ENCODE measurements at places on chromosomes 3 and 15. TPM values are rescaled to one million over a fixed set of nuclear protein-coding genes. Genes with fewer than 3 reads are reported as not detected.

Gene RETNLB
- total RNA-seq: not detected

Gene PPP1R2
- 77.0 TPM for total RNA-seq

Gene MYLK
- 324 TPM for total RNA-seq

DNA sequence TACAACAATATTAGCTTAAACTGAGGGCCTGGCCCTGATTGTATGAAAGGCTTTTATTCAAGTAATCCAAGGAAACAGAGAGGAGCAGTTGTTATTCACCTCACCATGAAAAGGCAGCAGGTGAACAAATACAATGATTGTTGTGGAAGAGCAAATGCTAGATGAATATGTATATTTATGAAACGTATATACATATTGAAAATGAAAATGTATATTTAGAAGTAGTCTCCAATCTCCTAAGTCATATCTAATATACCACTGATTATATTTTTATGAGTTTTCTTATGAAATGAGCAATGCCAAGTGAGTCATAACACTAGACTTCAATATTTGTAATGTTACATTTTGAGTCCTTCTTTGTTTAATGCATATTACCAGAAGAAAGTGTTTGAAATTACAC is 116.2 kb upstream of the KCNMB2 start:
- DNase-seq: no peak

- DNase-seq: no peak
Observed at GRCh38 chr3:1171320-1171719, 78.5 kb downstream of the CNTN6 start.

- DNase-seq: no peak
Observed at GRCh38 chr3:177334803-177335202, 137.5 kb upstream of the TBL1XR1 start.

DNA sequence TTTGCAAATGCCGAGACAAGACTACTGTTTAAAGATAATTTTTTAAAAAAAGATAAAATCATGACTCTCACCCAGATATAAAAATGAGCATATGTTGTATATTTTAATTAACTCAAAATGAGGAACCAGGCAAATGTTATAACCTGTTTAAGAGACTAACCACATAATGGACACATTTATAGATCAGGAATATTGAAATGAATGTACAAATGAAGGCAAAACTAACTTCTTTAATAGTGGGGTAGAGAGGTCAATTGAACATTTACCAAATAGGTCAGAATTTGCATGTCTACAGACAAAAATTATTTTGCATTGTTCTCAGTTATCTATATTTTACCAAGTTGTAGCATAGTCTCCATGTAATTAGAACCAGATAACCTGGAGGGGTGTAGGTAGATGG is 134.3 kb upstream of the PFN2 start:
- no peak for DNase-seq

DNA sequence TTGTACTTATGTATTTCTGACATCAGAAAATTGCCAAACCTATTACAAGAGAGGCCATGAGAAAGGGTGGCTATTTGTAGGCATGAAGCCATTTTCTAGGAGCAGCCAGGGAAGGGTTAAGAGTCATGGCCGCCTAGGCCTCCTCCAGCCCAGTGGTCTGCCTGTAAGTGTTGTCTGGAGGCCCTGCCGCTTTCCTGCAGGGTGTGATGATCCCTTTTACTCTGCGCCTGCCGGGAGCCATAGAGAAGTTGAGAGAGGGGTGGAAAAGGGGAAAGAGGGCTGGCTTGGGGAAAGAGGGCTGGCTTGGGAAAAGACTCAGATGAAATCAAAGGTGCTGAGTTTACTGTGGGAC is 29.1 kb upstream of the KCTD6 start:
- no peak for DNase-seq

Data from lung (tissue), 17 donors.